ENCODE measurements at places on chromosomes 3 and 15.

DNA sequence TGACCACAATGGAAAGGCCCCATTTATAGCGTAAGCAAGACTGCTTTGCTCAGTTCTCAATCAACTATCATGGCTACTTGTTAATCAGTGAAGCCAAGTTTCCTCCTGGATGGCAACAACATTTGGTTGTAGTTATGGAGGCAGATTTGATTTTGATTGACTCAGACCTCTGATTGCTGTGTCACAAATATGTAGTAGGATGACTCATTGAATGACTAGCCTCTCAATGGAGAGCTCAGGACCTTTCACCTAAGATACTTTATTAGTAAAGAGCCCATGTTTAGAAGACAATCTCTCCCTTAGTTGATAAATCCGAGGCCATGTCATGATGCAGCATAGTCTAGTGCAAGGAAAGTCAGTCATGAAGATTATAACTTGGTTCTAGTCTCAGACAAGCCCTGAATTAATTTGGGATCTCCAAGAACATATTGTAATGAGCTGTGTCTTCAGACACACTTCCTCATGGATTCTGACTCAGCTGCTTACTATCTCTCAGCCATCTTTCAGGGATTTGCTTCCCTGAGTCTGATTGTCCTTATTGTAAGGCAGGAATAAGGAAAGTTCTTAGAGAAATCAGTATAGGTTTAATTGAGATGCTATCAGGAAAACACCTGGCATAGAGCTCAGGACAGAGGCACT, 397.4 kb upstream of the TMCO5A start:
- DNase-seq: no peak

GRCh38 chr3:188092648-188093047, 61.3 kb upstream of the LPP start:
- DNase-seq: peak; percentile 10

GRCh38 chr3:44832965-44833364, 28.7 kb upstream of the TMEM42 start:
- DNase-seq: no peak

GRCh38 chr3:177553579-177553978, 356.3 kb upstream of the TBL1XR1 start:
- no peak for DNase-seq

GRCh38 chr3:120503727-120504616, 53.2 kb upstream of the FSTL1 start:
- no peak for DNase-seq

DNA sequence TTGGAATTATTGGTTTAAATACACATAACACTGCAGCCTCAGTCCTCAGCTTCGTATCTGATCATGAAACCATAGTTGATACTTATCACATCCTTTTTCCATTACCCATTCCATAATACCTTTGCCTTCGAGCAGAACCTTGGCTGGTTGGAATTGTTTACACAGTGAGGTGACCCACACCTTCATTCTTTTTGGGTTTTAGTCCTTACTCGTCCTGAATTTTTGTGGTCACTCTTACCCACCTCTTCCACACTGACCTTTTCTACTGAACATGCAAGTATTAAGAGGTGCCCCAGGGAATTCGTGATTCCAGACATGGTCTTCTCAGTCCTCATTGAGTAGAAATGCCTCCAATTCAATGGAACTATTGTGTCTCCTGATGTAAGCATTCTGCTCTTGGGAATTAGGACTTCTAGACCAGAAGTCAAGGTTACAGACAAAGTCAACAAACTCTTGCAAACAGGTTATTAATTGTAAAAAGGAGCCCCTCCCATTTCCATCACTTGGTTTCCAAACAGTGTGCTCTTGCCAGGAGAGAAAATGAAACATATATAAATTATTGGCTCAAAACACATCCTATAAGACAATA, 37.7 kb downstream of the SCN11A start:
- DNase-seq: no peak

DNA sequence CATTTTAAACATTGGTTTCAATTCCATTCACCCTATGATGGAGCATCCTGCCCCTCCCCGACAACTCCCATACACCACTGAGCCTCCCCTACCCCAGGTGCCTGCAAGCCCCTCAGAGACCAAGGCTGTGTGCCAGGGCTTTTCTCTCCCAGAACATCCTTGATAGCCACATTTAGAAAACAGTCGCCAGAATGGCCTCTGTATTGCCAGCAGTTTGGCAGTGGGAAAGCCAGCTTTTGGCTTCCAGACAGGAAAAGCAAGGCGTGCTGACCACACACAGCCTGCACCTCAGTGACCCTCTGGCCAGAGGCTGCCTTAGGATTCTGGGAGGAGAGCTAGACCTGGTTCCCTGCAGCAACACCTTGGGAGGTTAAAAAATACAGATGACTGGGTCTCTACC, 18.2 kb upstream of the HRH1 start:
- no peak for DNase-seq

GRCh38 chr15:22895465-22896190, 57.2 kb downstream of the NIPA2 start:
- peak; percentile 88 for DNase-seq

DNA sequence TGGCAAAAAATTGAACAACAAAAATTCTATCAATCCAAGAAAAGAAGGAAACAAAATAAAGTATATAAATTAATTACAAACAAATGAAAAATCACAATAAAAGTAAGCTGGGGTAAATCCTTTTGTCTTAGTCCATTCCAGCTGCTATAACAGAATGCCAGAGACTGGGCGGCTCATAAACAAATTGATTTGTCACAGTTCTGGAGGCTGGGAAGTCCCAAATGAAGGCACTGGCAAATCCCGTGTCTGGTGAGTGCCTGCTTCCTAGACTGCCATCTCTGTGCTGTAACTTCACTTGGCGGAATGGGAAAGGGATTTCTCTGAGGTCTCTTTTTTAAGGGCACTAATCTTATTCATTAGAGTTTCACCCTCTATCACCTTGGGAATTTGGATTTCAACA, 53.6 kb upstream of the RPL35A start:
- DNase-seq: no peak

DNA sequence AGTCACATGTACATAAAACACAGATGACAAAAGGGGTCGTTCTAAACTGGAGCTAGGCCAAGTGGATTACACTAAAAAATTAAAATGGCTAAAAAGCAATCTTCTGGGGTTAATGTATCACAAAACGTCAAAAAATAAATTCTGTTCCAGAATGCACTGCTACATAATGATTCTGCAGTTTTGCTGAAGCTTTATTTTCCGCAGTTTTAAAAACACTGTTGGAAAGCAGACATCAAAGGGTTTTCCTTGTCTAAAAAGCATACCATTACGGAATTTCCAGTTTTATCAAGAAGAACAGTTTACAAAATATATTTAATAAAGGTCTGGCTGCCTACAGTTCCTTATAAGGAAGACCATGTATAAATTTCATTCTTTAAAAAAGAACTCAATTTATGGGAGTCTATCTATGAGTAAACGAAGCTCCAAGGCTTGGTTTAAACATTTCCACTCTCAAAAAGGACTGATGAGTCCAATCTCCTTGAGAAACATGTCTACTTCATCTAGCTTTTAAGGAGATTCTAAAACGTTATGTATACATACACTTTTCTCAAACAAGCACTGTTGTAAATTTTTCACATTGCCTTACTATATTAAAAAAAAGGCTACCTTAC, 1.3 kb downstream of the DMXL2 start:
- DNase-seq: no peak

DNA sequence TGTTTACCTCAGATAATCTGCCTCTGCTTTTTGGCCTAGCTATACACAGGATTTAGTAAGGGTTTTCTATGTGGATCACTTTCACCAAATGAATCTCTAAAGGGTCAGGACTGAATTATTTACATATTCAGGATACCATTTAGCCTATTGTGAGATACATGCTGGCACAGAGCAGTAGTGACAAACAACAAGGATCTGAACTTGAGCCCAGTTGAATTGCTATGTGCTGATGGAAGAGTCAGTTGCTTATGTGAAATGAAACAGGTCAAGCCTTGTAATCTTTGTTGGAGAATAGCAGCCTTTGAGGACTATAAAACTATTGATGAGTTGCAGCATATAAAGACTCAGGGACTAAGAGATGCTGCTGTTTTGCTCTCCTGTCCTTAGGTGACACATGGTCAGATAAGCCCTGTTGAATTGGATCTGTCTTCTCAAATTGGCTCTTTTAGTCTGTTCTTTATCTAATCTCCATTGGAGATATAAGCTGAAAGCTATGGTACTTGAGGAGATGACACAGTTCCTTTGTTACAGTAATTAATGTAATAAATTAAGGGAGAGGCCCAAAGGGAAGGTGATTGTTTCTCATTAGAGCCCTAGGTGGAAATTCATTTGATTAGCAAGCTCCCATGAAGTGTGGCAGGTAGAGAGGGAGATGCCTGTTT, 30.4 kb downstream of the ZNF609 start:
- DNase-seq: no peak

GRCh38 chr3:141321109-141321497, 47.2 kb upstream of the ZBTB38 start:
- no peak for DNase-seq

GRCh38 chr3:16601537-16602005, 3.7 kb downstream of the DAZL start:
- DNase-seq: no peak

DNA sequence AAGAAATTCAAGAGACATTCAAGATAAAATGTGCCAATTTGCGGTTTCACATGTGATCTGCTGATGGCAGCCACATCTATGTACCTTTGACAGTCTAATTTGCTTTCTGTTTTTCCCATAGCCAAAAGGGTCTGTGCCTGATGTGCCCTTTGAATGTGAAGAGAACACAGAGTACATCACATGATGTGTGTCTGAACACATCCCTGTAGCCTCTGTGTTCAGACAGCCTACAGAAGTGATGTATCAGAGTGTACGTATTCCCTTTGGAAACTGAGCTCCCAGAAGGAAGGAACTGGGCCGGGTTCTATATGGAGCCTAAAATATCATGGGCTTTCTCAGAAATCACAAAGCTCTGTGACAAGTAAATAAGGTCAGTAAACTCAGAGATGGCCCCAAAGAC, 52.4 kb downstream of the BOC start:
- no peak for DNase-seq

DNA sequence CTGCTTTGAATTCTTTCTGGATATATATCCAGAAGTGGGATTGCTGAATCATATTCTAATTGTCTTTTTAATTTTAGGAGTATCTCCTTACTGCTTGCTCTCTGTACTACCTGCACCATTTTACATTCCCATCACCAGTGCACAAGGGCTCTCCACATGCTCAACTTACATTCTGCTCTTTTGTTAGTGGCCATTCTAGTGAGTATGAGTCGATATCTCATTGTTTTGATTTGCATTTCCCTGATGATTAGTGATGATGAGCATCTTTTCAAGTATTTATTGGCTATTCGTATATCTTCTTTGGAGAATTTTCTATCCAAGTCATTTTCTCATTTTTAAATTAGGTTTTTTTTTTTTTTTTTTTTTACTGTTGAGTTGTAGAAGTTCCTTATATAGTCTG, 29.5 kb downstream of the PFN2 start:
- DNase-seq: no peak

GRCh38 chr3:105982207-105982606, 113.4 kb upstream of the CBLB start:
- DNase-seq: no peak

DNA sequence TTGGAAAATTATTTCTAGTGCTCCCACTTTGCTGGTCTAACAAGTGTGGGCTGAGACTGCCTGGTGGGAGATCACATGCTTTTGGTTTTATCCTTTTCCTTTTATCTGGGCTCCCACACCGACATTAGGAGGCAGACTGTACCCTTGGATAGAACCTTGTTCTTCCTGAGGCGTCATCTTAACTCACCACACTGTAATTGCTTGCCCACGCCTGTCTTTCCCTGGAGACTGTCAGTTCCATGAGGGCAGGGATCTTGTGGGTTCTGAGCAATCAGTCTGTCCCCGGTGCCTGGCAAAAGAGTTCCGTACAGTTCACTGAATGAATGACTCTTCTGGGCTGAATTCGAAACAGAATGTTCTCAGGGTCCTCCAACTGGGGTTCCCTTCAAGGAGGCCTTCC, 124.6 kb upstream of the ABHD17C start:
- DNase-seq: no peak

DNA sequence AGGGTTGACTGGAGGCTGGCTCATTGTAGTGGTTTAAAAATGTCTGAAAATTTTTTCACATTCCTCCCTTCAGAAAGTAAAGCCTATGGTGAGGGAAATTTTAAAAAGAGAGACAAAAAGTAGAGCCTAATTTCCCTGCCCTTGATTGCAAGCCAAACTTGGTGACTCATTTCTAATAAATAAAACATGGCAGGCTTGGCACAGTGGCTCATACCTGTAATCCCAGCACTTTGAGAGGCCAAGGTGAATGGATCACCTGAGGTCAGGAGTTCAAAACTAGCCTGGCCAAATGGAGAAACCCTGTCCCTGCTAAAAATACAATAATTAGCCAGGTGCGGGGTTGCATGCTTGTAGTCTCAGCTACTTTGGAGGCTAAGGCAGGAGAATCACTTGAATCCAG, 18.9 kb upstream of the ARRDC4 start:
- DNase-seq: no peak

DNA sequence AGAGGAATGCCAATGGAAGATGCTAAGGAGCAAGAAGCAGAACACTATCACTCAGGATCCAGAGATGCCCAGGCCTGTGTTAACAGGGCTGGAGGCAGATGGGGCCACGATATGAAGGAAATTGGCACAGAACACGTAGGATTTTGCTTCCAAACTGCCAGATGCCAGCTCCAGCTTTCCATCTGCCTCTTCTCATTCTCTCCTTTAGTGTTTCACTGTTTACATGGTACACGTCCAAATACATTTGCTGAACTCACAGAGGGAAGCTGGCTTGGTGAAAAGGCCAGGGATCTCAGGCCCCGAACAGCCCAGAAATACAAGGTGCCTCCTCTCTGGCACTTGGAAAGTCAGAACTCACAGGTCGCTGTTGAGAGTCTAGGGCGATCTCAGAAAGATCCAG, 187.0 kb downstream of the NTRK3 start:
- no peak for DNase-seq
